Left renal pelvis (tissue), 4 donors: ENCODE measurements at places on chromosomes 7 and 10. TPM values are rescaled to one million over a fixed set of nuclear protein-coding genes. Genes with fewer than 3 reads are reported as not detected.

ECD gene
- polyA plus RNA-seq = 34.9 TPM

GRCh38 chr10:988667-989545 lies 672 bp downstream of the GTPBP4 start:
- DNase-seq = no peak

- DNase-seq = no peak
Observed at GRCh38 chr10:124966008-124966407, 24.1 kb downstream of the ZRANB1 start.

DNA sequence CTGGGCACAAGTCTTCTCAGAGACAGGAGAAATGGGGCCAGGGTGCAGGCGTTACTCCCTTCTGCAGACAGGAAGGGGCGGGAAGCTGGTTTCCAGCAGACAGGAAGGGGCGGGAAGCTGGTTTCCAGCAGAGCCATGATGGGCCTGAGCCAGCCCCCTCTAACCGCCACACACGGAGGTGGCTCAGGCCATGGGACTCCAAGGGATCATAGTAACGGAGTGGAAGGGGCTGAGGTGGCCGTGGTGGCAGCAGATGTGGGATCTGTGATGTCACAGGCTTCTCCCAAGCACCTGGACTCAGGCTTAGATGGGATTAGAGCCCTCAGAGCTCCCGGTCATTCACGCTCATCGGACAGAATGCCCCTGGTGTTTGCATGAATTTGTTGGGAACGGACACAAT lies 177.8 kb downstream of the USP6NL start:
- DNase-seq = no peak

DNA sequence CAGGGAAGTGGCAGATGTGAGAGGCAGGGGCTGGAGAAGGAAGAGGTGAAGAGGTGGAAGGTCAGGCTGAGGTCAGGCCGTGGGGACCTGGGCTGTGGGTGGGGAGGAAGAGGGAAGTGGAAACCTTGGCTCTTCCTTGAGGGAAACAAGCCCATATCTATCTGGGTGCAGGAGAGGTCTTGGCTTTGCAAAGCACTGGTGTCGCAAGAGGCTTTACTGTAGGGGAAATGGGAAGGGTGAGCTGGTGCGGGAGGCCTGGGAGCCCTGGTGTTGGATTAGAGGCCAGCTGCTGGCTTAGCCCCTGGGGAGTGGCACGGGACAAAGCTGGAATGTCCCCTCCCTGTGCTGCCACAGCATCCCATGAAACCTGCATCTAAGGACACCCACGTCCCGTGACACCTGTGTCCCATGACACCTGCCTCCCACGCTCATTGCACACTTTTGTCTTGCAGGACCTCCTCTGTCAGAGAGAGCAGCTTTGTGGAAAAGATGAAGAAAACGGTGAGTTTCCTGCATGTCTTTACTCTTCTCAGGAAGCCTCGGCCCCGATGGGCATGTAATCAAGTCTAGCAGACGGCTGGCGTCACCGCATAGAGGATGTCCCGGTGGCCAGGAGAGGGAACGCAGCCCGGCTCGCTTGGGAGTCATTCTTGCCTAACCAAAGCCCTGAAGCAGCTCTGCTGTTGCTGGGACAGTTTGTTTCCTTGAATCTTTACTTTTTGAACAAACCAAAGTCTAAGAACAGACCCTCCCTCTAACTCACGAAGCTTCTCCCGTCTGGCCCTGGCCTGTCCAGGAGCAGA lies 22.2 kb downstream of the TMEM120A start:
- DNase-seq = no peak

GRCh38 chr10:117221156-117221711 lies 19.7 kb upstream of the SLC18A2 start:
- DNase-seq = no peak
